Activated naive CD8-positive, alpha-beta T cell treated with anti-CD3 and anti-CD28 coated beads, Interleukin-2, amount 50 U/mL, for 24 hours (primary cell): ENCODE measurements at places on chromosomes 13 and 19.

- H3K4me3 ChIP-seq: no peak overlapping the region
- H3K27ac ChIP-seq: no peak overlapping the region
- H3K27me3 ChIP-seq: no peaks in the 10 kb centered on the region
- DNase-seq: no peak
Measured at GRCh38 chr13:76379341-76380105, 506.7 kb downstream of the KCTD12 start.

GRCh38 chr13:42633495-42633894 lies 59.5 kb downstream of the TNFSF11 start:
- no peak for DNase-seq
- H3K4me1 ChIP-seq: no peaks in the 10 kb centered on the region
- no peaks in the 10 kb centered on the region for H3K36me3 ChIP-seq
- peaks cover 2% of the 10 kb centered on the region for H3K27me3 ChIP-seq

DNA sequence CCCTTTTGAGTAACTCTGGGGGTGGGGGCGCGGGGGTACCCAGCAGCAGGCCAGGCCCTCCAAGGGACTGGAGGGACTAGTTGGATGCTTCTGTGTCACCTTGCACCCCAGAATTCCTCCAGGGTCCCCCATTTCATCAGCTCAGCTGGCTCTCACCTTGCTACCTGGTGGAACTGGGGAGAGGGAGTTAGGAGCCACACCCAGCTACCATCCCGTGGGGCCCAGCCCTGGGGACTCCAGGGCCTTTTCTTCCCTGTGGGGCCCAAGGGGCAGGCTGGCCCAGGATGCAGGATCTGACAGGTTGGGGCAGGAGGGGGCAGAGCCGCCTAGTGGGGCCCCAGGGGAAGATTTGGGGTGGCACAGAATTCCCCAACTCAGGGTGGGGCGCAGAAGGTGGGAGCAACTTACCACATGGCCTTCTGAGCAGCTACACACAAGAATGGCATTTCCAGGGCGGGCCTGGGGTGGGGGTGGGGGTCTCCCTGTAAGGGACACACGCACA lies 32.8 kb upstream of the NANOS3 start:
- peaks cover 26% of the 10 kb centered on the region for H3K36me3 ChIP-seq
- DNase-seq: no peak
- peaks cover 3% of the 10 kb centered on the region for H3K27me3 ChIP-seq
- H3K4me3 ChIP-seq: peak overlapping the region; percentile 96
- peaks cover 65% of the 10 kb centered on the region for H3K4me1 ChIP-seq

DNA sequence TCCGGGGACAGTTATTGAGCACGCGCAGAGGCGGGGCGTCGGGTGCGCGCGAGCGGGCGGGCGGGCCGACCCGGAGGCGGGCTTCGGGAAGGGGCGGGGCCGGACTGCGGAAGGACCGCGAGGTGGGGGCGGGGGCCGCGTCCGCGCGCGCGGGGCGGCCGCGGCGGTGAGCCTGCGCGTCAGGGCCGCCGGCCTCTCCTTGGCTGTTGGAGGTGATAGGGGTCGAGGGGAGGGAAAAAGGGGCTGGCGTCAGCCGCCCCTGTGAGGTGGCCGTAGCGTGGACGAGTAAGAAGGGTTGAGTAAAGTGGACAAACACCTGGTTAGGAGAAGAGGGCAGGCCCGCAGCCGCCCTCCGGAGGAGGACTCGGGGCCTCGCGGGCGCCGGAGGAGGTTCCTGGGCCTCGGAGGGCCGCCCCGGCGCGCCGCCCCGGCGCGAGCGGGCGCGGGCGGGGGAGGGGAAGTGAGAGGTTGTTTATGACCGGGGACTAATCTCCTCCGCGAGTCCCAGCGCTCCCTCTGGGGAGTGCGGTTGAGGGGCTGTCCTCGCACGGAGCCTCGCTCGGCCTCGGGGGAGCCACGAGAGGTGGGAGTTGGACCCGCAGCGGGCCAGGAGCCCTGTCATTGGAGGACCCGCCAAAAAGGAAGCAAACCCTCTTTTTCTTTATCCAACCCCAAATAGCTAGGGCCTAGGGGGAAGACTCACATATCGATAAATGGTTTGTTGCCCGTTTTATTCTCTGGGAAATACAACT lies 547 bp upstream of the INTS6 start:
- H3K4me1 ChIP-seq: peaks cover 42% of the 10 kb centered on the region
- peak overlapping the region; percentile 87 for H3K4me3 ChIP-seq
- H3K36me3 ChIP-seq: peaks cover 39% of the 10 kb centered on the region
- DNase-seq: peak; percentile 83
- peaks cover 2% of the 10 kb centered on the region for H3K27me3 ChIP-seq
- H3K27ac ChIP-seq: peak overlapping the region; percentile 96

DNA sequence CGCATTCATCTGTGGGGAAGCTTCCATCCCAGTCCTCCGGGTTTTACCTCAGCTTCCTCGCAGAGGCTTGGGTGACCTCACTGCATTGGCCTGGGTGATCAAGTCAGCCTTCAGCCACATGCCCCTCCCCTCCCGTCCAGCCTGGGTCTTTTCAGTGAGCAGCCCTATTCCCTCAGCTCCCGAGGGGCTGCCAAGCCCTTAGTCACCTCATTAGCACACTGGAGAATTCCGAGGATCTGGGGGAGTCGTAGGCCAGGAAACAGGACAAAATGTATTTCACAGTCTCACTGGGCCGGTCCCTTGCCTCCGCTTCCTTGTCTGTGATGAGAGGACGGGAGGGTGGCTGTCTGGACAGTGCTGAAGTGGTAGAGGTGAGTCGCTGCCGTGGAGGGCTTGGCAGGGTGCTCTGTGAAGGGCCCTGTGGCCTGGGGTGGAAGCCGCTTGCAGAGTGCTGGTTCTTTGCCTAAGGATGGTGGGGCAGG lies 19.9 kb downstream of the KDM4B start:
- H3K4me3 ChIP-seq: no peak overlapping the region
- H3K27me3 ChIP-seq: no peaks in the 10 kb centered on the region
- peaks cover 10% of the 10 kb centered on the region for H3K4me1 ChIP-seq
- no peak overlapping the region for H3K27ac ChIP-seq

- DNase-seq: peak; percentile 9
- no peaks in the 10 kb centered on the region for H3K27me3 ChIP-seq
- H3K27ac ChIP-seq: peak overlapping the region; percentile 47
Measured at GRCh38 chr13:29887030-29887557, 36.7 kb upstream of the UBL3 start.

GRCh38 chr13:46403851-46404732 lies 17.0 kb upstream of the RUBCNL start:
- no peak overlapping the region for H3K27ac ChIP-seq
- no peaks in the 10 kb centered on the region for H3K27me3 ChIP-seq
- H3K4me3 ChIP-seq: no peak overlapping the region
- DNase-seq: no peak

DNA sequence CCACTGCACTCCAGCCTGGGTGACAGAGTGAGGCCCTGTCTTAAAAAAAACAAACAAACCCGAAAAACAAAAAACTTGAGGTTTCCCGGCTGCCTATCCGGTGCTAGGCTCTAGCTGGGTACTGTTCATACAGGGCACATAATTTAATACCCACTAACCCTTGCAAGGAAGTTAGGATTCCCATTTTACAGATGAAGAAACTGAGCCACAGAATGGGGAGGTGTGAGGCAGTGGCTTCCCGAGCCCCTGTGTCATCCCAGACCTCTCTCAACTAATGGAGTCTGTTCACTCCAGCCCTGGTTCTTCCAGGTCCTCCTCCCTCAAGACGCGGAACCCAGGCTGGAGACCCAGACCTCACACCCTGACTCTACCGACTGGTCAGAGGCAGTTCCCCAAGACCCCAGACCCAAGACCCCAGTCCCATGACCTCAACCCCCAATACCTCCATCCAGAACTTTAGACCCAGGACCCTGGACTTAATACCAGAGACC lies 576 bp downstream of the APBA3 start:
- peaks cover 45% of the 10 kb centered on the region for H3K4me1 ChIP-seq
- H3K36me3 ChIP-seq: peaks cover 10% of the 10 kb centered on the region
- peaks cover 3% of the 10 kb centered on the region for H3K27me3 ChIP-seq
- peak; percentile 11 for DNase-seq

DNA sequence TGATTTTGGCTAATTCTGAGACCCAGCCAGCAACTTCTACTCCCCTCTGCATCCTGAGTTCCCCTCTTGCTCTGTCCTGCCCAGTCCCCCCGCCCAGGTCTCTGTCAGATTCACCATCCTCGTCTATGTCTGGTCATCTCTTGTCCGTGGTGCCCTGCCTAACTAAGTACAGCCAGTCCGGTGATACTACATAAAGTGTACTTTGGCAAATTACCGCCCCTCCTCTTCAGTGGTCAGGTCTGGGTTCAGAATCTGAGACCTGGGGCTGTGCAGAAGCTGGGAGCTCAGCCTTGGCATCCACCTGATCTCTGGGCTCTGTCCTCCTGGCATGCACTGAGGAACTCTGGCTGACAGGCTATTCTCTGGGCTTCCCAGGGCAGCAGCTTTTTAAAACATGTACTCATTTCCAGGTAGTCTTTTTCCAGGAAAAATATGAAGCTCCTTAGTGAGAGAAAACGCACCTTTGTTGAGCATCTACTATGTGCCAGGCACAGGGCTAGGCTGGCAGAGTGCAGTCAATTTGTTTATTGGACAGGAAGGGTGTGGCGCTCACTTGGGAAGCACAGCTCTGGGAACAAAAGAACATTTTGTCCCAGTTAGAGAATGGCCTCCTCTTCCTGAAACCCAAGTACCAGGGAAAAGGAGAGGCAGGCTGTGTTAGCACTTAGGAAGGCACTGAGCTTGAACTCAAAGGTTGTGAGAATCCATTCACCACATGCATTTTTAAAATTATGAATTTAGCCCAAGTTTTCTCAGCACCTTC lies 88.9 kb downstream of the TSHZ3 start:
- no peak overlapping the region for H3K4me3 ChIP-seq
- H3K4me1 ChIP-seq: no peaks in the 10 kb centered on the region
- no peaks in the 10 kb centered on the region for H3K36me3 ChIP-seq
- no peak for DNase-seq

DNA sequence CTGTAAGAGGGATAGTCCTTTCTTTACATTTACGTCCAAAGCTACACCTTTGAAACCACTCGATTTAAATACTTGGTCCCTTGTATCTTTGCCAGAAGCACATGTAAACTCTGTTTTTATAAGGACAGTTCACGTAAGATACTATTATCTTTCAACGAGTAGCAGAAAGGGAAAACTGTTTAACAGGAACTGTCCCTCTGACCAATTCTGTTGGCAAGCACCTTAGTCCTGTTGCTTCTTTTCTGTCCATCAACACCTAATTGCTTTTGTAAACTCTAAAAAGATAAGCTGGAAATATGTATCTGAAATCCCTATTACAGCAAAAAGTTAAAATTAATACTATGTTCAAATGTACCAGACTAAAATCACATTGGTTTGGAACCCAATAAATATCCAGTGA lies 37.4 kb downstream of the PCDH9 start:
- no peaks in the 10 kb centered on the region for H3K4me1 ChIP-seq
- no peak for DNase-seq
- H3K4me3 ChIP-seq: no peak overlapping the region
- H3K27ac ChIP-seq: no peak overlapping the region
- H3K27me3 ChIP-seq: no peaks in the 10 kb centered on the region

- DNase-seq: peak; percentile 57
- H3K36me3 ChIP-seq: no peaks in the 10 kb centered on the region
- H3K4me3 ChIP-seq: peak overlapping the region; percentile 83
- H3K4me1 ChIP-seq: peaks cover 19% of the 10 kb centered on the region
- peak overlapping the region; percentile 96 for H3K27ac ChIP-seq
Measured at GRCh38 chr19:40433391-40434216, 7.8 kb upstream of the SERTAD1 start.

DNA sequence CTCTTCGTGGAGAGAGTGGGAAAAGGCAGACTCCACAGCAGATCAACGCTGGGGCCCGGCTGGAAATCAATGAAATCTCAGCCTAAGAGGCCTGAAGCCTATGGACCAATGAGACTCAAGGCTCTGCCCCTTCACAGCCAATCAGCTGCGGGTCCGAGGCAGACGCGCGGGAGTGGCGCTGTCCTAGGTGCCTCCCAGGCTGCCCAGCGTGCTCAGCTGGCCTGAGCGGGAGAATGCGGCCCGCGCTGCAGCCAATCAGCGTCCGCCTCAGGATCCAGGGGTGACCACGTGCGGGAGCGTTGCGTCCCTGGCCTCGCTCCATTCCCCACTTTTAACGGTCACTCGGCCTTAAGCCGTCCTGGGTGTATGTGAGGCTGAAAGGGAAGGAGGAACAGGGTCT lies at the start of gene ZBTB32:
Gene ZBTB32 (plus strand): TSS at position 341 of the 400 bp plus-strand sequence. CDS start 10,069 bp downstream, outside the sequence.
- H3K36me3 ChIP-seq: peaks cover 2% of the 10 kb centered on the region
- H3K4me1 ChIP-seq: peaks cover 25% of the 10 kb centered on the region
- peaks cover 2% of the 10 kb centered on the region for H3K27me3 ChIP-seq
- H3K4me3 ChIP-seq: no peak within 1 kb of the TSS
- no peak within 1 kb of the TSS for H3K27ac ChIP-seq

GRCh38 chr13:50306156-50306555 lies 290.9 kb downstream of the KCNRG start:
- H3K4me3 ChIP-seq: no peak overlapping the region
- H3K27ac ChIP-seq: no peak overlapping the region
- H3K27me3 ChIP-seq: peaks cover 7% of the 10 kb centered on the region
- no peaks in the 10 kb centered on the region for H3K36me3 ChIP-seq

- no peak overlapping the region for H3K27ac ChIP-seq
- no peak overlapping the region for H3K4me3 ChIP-seq
- no peaks in the 10 kb centered on the region for H3K4me1 ChIP-seq
- H3K27me3 ChIP-seq: peaks cover 2% of the 10 kb centered on the region
- DNase-seq: no peak
- H3K36me3 ChIP-seq: no peaks in the 10 kb centered on the region
Measured at GRCh38 chr13:39556866-39557265, 46.1 kb downstream of the LHFPL6 start.

DNA sequence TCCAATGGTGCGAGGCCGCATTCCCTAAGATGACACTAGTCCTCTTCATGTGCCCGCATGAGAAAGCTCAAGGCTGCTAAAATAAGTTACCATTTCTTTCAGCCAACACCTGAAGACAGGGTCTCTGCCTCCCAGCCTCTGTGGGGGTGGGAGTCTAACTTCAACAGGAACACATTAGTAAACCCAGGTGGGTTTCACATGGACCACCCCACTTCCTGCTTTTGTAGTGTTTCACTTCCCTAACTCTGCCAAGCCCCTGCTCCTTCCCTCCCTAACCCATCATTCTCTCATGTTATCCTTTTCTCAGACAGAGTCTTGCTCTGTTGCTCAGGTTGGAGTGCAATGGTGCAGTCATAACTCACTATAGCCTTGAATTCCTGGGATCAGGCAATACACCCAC lies 783.6 kb downstream of the UQCRFS1 start:
- no peak for DNase-seq
- H3K4me1 ChIP-seq: peaks cover 4% of the 10 kb centered on the region
- H3K27me3 ChIP-seq: no peaks in the 10 kb centered on the region
- H3K27ac ChIP-seq: no peak overlapping the region
- no peak overlapping the region for H3K4me3 ChIP-seq
- no peaks in the 10 kb centered on the region for H3K36me3 ChIP-seq

GRCh38 chr13:40130871-40131636 lies 475.6 kb downstream of the COG6 start:
- DNase-seq: no peak
- H3K4me1 ChIP-seq: peaks cover 49% of the 10 kb centered on the region
- H3K4me3 ChIP-seq: no peak overlapping the region
- H3K27me3 ChIP-seq: no peaks in the 10 kb centered on the region
- H3K27ac ChIP-seq: no peak overlapping the region
